ENCODE measurements at places on chromosomes 4 and X. TPM values are rescaled to one million over a fixed set of nuclear protein-coding genes. Genes with fewer than 3 reads are reported as not detected.

Gene SLC9B1
- 5.2 TPM for total RNA-seq

DNA sequence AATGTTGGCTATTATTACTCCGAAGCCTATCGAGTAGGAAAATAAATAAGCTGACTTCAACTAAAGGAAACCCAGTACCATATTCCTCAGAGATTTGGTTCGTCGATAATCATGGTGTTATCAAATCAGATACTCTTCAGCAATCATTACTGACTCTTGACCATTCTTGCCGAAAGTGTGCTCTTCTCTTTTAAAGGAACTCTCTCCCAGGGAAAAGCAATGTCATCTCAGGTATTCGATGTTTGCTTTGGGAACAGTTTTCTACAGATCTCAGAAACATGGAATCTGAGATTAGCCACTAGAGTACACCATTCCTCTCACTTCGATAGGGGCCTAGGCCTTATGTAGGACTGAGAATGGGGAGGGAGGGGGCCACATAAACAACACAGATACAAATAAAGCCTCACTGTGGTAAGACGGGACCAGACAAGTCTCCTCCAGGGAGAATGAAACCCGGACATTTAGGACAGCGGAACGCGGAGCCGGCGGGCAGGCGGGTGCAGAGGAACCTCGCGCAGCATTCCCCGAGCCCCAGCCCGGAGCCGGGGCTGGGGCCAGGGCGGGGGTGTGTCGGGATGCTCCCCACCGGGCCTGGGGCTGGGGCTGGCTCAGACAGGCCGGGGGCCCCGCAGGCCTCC lies 581 bp downstream of the DNAJB14 start:
- H3K27ac ChIP-seq, result peak overlapping the region; percentile 86
- H3K36me3 ChIP-seq, result peaks cover 8% of the 10 kb centered on the region
- DNase-seq, result no peak
- peak overlapping the region; percentile 62 for H3K4me3 ChIP-seq
- peaks cover 67% of the 10 kb centered on the region for H3K4me1 ChIP-seq

DNA sequence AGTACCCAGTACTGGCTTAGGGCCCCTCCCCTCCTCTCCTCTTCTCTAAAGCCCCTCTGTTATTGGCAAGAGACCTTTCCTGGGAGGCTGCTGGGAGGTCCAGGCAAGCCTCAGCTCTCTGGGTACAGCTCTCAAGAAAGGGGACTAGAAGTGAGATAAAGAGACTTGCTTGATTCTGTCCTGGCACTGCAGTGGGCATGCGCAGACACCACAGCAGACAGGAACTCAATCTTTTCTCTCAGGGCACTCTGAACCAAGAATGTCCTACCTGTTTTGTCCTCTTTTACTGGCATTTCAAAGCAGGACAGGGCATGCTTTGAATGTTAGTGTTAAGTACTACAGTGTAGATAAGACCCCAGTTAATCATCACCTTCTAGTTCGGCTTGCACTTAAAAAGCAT lies 74.9 kb downstream of the NYX start:
- H3K27ac ChIP-seq, result no peak overlapping the region
- no peaks in the 10 kb centered on the region for H3K27me3 ChIP-seq
- DNase-seq, result no peak
- H3K36me3 ChIP-seq, result no peaks in the 10 kb centered on the region

DNA sequence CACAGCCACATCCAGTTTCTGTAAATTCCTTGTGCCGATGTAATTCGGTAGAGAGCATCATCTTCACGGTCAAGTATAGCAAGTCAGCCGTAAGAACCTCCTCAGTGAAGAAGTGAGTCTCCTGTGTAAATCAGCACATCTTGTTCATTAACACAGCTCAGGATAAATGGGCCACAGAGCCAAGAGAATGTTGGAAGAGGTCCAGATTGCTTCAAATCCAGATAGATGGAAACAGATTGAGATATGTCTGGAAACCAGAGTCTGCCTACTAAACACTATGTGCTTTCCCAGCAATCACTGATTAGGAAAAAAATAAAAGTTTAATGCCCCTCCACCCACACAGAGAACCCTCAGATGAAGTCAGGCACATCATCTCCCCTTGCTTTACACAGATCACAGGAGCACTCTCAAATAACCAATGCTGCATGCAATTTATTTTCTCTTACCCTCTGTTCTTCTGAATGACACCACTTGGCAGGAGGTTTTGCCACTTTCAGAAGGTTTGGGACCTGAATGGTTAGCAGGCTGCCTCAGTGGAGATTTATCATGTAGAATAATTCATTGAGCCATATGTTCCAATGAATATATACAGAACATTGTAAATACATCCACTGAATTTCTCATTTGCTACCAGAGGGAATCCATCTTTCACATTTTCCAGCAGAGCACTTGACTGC lies 357.7 kb downstream of the C4orf33 start:
- DNase-seq, result no peak
- no peaks in the 10 kb centered on the region for H3K27me3 ChIP-seq
- no peak overlapping the region for H3K4me3 ChIP-seq
- H3K27ac ChIP-seq, result no peak overlapping the region
- no peaks in the 10 kb centered on the region for H3K36me3 ChIP-seq
- no peaks in the 10 kb centered on the region for H3K4me1 ChIP-seq

GRCh38 chr4:141771889-141772830 lies 135.8 kb downstream of the IL15 start:
- no peaks in the 10 kb centered on the region for H3K27me3 ChIP-seq
- H3K27ac ChIP-seq, result no peak overlapping the region
- peaks cover 7% of the 10 kb centered on the region for H3K4me1 ChIP-seq
- H3K4me3 ChIP-seq, result no peak overlapping the region
- H3K36me3 ChIP-seq, result no peaks in the 10 kb centered on the region
